ENCODE measurements at places on chromosomes 5 and 9.

- no peak for DNase-seq
Observed at GRCh38 chr5:149594206-149594895, 13.1 kb downstream of the ARHGEF37 start.

DNA sequence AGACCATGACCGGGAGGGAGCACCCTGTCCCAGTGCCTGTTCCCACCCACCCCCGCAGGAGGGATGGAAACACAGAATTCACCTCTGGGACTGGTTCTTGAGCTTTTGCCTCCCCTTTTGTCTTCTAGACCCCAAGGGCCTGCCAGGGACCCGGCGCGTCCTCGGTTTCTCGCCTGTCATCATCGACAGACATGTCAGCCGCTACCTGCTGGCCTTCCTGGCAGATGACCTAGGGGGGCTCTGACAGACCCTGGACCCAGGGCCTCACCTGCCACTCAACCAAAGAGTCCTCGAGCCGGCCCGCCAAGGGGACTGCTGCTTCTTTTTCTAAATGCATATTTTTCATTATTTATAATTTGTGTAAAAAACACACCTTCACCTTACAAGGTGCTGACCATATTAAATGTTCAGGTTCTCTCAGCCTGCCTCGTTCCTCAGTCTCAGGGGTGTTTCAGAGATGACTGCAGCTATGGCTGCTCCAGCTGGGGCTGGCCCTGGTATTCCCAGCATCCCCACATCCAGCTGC is 16.9 kb downstream of the CARD19 start:
- no peak for DNase-seq

DNA sequence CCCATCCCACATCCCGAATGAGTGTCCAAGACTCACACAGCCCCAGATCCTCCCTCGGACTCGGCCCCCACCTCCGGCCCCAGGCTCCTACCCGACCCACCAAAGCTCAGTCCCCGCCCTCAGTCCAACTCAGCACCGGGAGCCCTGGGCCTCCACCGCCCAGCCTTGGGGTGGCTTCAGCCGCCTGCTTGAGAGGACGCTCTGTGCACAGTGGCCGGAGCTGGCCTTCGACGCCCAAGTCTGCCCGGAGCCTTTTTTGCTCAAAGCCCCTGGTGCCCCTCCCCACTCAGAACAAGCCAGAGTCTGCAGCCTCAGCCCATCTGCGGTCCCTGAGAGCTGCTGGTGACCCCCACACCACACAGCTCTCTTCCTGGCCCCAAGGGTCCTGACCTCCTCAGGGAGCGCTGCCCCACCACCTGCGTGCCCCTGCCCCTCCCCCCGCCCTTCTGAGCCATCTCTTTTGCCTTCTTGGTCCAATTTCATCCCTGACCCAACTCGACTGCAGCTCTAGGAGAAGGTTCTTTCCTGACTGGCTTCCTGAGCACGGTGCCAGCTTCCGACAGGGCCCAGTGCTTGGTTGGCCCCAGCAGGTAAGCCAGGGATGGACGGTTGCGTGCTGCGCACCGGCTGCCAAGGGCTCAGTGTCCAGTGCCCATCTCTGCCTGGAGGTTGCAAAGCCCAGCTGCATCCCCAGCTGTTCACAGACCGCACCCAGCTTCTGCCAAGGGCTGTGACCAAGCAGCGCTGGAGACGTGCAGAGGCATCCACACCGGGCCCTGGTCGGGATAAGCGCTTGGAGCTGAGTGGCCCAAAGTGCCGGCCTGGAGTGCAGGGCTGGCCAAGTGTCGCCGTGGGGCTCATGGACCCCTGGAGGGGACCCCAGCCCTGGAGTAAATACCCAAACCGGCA is 27.7 kb upstream of the NSMF start:
- no peak for DNase-seq

DNA sequence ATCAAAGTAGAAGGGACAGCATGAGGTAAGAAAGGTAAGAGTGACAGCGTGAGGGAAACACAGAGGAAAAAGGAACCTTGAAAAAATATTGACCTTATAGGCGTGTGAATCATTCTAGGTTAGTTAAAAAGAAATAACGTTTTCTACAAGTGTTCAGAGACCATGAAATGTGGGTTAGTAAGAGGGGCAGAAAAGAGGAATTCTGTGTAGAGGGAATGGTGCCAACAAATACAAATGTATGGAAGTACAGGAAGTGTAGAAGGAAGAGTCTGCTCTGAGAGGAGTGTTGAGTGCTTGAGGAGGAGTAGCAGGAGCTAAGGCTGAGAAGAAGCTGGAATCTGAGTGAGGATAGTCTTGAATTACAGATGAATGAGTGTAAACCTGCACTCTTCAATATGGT is 418.6 kb upstream of the RIOK2 start:
- DNase-seq: no peak
